ENCODE measurements at places on chromosomes 5 and 9. TPM values are rescaled to one million over a fixed set of nuclear protein-coding genes. Genes with fewer than 3 reads are reported as not detected.

The TEX48 gene
- not detected for total RNA-seq

The SCGB3A2 gene
- not detected for total RNA-seq

GRCh38 chr9:90306158-90306557 lies 336.5 kb downstream of the DIRAS2 start:
- no peak for DNase-seq

DNA sequence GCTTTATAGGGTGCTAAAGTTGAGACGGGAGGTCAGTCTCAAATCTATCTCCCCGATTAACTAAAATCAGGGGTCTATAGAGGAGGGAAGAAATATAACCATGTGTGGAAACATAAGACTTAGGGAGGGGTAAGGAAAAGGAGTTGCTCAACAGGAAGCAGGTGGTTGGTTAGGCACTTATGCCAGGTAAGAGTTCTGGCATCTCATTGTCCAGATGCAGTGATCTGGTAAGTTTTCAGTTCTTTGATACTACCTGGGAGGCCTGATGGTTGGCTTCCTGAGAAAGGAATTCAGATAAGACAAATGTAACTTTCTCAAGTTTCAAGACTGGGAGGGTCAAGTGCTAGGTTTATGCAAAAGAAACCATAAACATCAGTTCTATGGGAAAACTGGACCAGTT lies 47.7 kb downstream of the CERT1 start:
- DNase-seq: no peak

DNA sequence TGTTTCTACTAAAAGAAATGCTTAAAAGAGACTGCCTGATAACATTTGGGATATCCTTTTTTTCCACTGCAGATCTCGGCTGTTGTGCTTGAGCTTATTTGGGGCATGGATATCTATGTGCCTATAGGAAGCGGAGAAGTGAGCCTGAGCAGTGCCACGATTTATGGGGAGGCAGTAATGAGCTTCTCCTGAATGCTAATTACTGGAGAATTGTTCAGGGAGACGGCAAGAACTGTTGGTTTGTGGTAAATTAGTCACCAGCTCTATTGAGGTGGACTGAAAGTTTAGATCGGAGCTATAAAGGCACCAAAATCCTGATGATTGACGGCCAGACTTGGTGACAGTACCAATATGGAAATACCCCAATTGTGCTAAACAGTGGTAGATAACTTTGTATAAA lies 186.5 kb downstream of the ARHGEF28 start:
- no peak for DNase-seq

The SPINK6 gene
- total RNA-seq: not detected

The HTR1A gene
- not detected for total RNA-seq

DNA sequence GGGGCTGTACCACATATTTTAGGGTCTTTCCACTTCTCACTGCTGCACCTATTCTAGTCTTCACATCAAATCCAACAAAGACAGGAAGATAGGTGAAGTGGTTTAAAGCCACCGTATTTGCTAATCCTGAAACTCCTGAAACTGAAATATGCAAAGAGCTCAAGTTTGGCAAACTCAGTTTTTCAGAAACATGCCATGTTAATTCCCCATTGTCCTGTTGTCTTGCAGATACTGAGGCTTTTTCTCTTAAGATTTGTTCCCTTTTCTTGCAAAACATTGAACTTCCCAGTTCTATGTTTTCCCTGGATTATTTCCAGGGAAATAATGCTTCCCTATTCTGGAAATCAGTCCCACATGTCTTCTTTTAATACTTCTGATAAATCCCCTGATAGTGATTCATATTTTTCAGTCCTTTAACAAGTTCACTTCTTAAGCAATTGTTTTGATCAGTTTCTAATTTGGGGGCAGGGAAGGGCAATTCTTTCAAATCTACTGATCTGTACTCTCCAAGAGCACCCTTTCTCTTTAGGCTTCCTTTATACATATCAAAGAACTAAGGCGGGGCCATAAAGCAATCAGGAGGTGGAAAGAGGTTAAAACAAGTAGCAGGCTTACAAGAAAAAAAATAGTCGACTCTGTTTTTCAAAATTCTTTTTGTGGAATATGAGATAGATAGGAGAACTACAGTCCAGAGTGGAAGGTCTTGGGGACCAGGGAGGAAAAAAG lies 648.5 kb downstream of the BNC2 start:
- no peak for DNase-seq

GRCh38 chr5:178069909-178070308 lies 43.4 kb upstream of the N4BP3 start:
- no peak for DNase-seq

DNA sequence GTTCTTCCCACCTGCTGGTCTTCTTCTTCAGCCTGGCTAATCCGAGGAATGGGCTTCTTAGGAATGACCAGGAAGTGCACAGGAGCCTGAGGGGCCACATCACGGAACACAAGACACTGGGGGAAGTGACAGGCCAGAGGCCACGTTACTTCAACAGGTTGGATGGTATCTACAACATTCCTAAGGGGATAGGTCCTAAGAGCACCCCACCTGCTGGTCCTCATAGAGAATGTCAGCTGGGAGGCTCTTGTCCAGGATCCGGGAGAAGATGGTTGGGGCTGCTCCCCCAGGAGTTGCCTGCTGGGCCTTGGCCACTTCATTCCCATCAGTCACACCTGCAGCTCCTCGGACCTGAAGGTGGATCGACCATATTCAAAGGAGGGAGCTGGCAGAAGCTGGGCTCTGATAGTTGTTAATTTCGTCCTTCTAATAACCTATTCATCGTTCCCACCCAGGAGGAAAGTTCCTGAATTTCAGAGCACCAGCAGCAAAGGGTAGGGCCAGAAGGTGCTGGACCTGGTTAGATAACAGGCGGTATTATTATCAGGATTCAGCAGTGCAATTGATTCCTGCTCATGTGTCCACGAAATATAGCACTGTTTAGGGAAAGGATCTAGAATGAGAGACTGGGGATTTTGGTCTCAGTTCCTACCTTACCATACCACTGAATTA lies 1.3 kb downstream of the HINT2 start:
- no peak for DNase-seq

DNA sequence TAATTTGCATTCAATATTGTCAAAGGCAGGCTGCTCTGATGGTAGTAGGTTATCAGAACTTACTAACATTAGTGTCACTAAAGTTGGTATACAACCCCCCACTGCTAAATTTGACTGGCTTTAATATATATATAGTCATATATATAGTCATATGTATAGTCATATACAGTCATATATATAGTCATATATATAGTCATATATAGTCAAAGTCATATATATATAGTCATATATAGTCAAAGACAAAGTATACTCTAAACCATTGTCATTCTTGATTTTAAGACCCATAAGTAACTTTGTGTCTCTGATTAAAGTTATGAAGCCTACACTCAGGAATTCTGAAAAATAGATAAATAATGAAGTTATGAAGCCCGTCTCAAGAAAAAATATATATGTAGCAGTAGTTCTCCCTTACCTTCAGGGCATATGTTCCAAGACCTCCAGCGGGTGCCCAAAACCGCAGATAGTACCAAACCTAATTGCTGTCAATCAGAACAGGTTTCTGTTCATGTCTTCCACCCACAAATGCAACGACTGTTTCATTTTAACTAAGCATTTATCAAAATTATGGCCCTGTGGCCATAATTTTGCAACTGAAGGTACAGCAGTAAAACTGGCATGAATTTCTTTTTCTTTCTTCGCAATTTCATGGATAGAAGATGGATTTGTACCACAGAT lies 40.1 kb downstream of the TRPM6 start:
- DNase-seq: no peak

The IFNK gene
- not detected for total RNA-seq

DNA sequence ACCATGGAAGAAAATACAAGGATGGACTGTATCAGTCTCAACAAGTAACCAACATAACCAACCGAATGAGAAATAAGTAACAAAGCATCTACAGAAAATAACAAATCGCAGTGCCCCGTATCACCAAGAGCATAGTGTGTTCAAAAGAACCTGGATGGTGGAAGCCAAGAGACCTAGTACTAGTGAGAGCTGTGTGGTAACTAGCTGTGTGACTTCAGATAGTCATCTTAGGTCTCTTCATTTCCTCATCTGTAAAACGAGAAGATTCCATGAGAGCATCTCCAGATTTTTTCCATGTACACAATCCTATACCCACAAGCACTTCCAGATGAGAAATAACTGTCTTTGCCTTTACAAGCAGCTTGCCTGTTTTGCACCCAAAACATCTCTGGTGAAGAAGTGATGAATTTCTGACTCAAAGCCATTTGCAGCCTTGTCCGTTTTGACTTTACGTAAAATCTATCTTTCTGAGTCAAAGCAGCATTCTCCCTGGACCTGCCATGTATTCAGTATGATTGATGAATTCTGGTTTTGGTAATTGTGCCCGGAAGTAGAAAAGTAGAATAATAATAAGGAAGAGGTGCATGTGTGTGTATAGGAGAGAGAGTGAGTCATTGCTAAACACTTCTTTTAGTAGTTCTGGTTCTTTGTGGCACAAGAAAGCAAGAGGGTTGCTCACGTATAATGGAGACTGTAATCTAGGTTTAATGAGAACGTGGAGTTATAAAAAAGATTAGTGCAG lies 41.0 kb downstream of the AOPEP start:
- no peak for DNase-seq

All from aorta (tissue), 5 donors.